Pulmonary artery endothelial cell (primary cell): ENCODE measurements at places on chromosomes 3 and 15. TPM values are rescaled to one million over a fixed set of nuclear protein-coding genes. Genes with fewer than 3 reads are reported as not detected.

The GP9 gene
- total RNA-seq, result not detected in 2 replicates

The RUBCN gene
- 10.6 and 12.1 TPM in 2 replicates for total RNA-seq

The P2RY1 gene
- 2.4 and 3.5 TPM in 2 replicates for total RNA-seq

The SNTN gene
- total RNA-seq, result not detected in 2 replicates

The GOLGA8M gene
- total RNA-seq, result 0.07 and 0.35 TPM in 2 replicates

The JAGN1 gene
- 29.0 and 35.3 TPM in 2 replicates for total RNA-seq

The THRB gene
- 0.14 and 0.33 TPM in 2 replicates for total RNA-seq

The ISLR gene
- not detected in 2 replicates for total RNA-seq

The GOLGA8N gene
- total RNA-seq, result 1.4 and 3.9 TPM in 2 replicates

The SRPRB gene
- total RNA-seq, result 70.0 and 151 TPM in 2 replicates

The SLC15A2 gene
- total RNA-seq, result 0.07 and 0.28 TPM in 2 replicates

The CP gene
- total RNA-seq, result 0.13 and 0.99 TPM in 2 replicates

The HIGD2B gene
- total RNA-seq, result 0.07 and 0.13 TPM in 2 replicates

The FOXB1 gene
- not detected in 2 replicates for total RNA-seq

The SAMD7 gene
- total RNA-seq, result not detected in 2 replicates

The NXPE3 gene
- 15.5 and 23.0 TPM in 2 replicates for total RNA-seq

The SERP1 gene
- total RNA-seq, result 187 and 198 TPM in 2 replicates

The FETUB gene
- total RNA-seq, result not detected in 2 replicates

The STXBP5L gene
- not detected in 2 replicates for total RNA-seq

The ECE2 gene
- total RNA-seq, result not detected in 2 replicates

The UROC1 gene
- total RNA-seq, result not detected in 2 replicates

The TRH gene
- not detected in 2 replicates for total RNA-seq

The CAMP gene
- not detected in 2 replicates for total RNA-seq

The TICRR gene
- 3.2 and 9.2 TPM in 2 replicates for total RNA-seq

The ZNF662 gene
- total RNA-seq, result 1.3 and 1.4 TPM in 2 replicates

The OR5K4 gene
- total RNA-seq, result not detected in 2 replicates

The ARPP21 gene
- 0.07 TPM in 1 of 2 replicates, not detected in the other for total RNA-seq

The NANOGP8 gene
- not detected in 2 replicates for total RNA-seq

The MST1 gene
- 2.2 and 2.8 TPM in 2 replicates for total RNA-seq

The GRM7 gene
- total RNA-seq, result 0.14 TPM in 1 of 2 replicates, not detected in the other

The FRMD4B gene
- total RNA-seq, result 96.7 and 103 TPM in 2 replicates

The MKRN3 gene
- total RNA-seq, result 0.40 TPM in 1 of 2 replicates, not detected in the other

The ACKR2 gene
- not detected in 2 replicates for total RNA-seq

The GPR156 gene
- 0.13 and 0.18 TPM in 2 replicates for total RNA-seq

The PCBP4 gene
- 31.1 and 32.2 TPM in 2 replicates for total RNA-seq

The RNU5B-1 gene
- total RNA-seq, result not detected in 2 replicates

The FRMD5 gene
- 25.1 and 33.3 TPM in 2 replicates for total RNA-seq

The SEMA5B gene
- total RNA-seq, result not detected in 2 replicates

The KCTD6 gene
- total RNA-seq, result 5.7 and 8.4 TPM in 2 replicates

The NME9 gene
- not detected in 2 replicates for total RNA-seq

The CCDC39 gene
- total RNA-seq, result not detected in 2 replicates

The SENP8 gene
- 1.3 and 2.2 TPM in 2 replicates for total RNA-seq

The SLCO2A1 gene
- total RNA-seq, result 0.28 and 0.79 TPM in 2 replicates

The CDHR4 gene
- total RNA-seq, result not detected in 2 replicates

The PP2D1 gene
- not detected in 2 replicates for total RNA-seq

The BBS4 gene
- total RNA-seq, result 5.4 and 7.7 TPM in 2 replicates

The AMT gene
- total RNA-seq, result 0.33 and 0.53 TPM in 2 replicates
